ENCODE measurements at places on chromosomes 12 and 14. TPM values are rescaled to one million over a fixed set of nuclear protein-coding genes. Genes with fewer than 3 reads are reported as not detected.

Gene EXOC3L4
- total RNA-seq: 1.5 TPM

Gene PUS7L
- 2.9 TPM for total RNA-seq

Gene PAPLN
- total RNA-seq: 4.0 TPM

Gene RERGL
- not detected for total RNA-seq

Gene ARG2
- 1.8 TPM for total RNA-seq

Gene C12orf54
- not detected for total RNA-seq

Gene SLCO1B1
- 0.38 TPM for total RNA-seq

Gene SEC23A
- total RNA-seq: 66.8 TPM

Gene C12orf50
- total RNA-seq: not detected

Gene PA2G4
- 332 TPM for total RNA-seq

Gene SYCP3
- 0.08 TPM for total RNA-seq

Gene LTBP2
- 7.7 TPM for total RNA-seq

Gene ACYP1
- total RNA-seq: 29.5 TPM

Gene CCDC88C
- 6.3 TPM for total RNA-seq

Gene PAH
- not detected for total RNA-seq

Gene OR4E2
- not detected for total RNA-seq

Gene SOS2
- 9.6 TPM for total RNA-seq

Gene RPGRIP1
- total RNA-seq: 0.15 TPM

Gene TAS2R19
- total RNA-seq: 0.15 TPM

Gene CCND2
- not detected for total RNA-seq

Gene CLEC9A
- not detected for total RNA-seq

Gene CARMIL3
- total RNA-seq: 0.86 TPM

Gene GALNT8
- total RNA-seq: not detected

Gene ALX1
- total RNA-seq: 4.4 TPM

Gene SP7
- total RNA-seq: not detected

Gene STON2
- total RNA-seq: 2.6 TPM

Gene PHC1
- 10.9 TPM for total RNA-seq

Gene NYNRIN
- 0.49 TPM for total RNA-seq

Gene HOXC4
- total RNA-seq: 2.4 TPM

Gene AQP6
- total RNA-seq: 0.02 TPM

Gene KRT86
- 27.0 TPM for total RNA-seq

Gene TDG
- 26.9 TPM for total RNA-seq

All from A549 treated with dexamethasone at 1 μM for 4 hours (cell line).